Muscle of back (tissue), 13 donors: ENCODE measurements at places on chromosomes 12 and 14.

- no peak for DNase-seq
Measured at GRCh38 chr12:19988948-19989347, 379.4 kb upstream of the PDE3A start.

DNA sequence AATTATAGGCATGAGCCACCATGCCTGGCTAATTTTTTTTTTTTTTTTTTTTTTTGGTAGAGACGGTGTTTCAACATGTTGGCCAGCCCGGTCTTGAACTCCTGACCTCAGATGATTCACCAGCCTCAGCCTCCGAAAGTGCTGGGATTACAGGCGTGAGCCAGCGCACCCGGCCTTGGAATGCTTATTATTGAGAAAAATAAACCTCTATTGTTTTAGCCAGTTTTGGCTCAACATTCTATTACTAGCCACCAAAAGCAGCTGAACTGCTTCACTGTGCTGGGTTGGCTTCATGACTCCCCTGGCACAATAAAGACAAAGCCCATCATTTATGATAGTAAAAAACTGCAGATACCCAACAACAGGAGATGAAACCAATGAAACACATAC lies 93.5 kb upstream of the CEP83 start:
- no peak for DNase-seq

- peak; percentile 69 for DNase-seq
Measured at GRCh38 chr14:90903101-90903500, 86.9 kb upstream of the TTC7B start.

DNA sequence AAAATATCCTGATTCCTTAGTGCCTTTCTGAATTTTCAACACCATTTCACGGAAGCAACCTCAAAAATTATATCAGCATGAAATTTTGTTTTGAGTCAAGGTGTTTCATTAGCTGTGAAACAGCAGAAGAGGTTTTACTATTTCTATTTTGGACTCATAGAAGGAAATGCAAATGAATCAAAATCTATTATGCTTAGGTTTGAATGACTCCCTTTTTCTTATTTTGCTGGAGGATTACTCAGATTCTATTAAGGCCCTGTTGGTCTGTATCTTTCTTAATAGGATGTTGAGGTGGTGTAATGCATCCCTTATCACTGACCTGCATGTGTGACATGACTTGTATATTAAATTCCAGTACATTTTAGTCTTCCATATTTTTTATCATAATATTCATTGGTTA lies 165.8 kb downstream of the TMTC2 start:
- no peak for DNase-seq

DNA sequence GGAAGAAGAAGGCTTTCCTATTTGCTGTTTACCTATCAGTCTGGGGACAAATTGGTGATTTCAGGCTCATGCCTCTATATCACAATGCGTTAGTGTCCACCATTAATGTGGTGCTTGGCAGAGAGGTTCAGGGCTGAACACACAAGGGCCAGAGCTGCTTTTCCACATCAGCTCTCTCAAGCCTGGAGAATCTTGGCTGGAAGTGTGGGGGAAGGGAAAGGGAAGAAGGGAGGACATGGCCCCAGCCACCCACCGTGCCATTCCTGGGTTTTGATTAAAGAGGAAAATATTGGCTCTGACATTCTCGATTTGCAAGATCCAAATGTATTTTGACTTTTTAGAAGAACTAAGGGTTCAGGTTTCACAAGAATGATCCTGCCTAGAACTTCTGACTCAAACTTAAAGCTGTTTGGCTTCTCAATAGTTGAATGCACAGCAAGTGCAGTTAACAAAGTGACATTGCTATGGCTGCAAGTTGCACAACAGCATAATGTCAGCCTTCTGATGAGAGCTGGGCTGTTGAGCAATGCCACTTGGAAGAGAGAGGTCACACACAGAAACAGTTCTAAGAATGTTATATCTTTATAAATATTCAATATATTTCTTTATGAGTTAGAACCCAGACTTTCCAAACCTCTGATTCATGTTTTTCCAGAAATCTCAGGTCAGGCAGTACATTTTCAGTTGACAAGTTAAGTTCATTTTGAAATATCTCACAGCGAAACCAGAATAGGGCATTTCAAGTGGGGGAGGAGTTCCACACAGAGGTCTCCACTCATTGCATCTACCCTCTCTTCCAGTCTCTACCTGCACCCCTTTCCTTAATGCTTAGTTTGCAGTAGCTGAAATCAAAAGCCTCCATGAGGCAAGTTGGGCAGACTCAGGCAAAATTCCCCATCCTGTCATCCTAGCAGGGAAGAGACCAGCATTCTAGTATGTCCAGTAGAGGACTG lies 25.3 kb downstream of the IGF1 start:
- no peak for DNase-seq

- DNase-seq: no peak
Measured at GRCh38 chr12:14066021-14066420, 84.6 kb upstream of the GRIN2B start.

DNA sequence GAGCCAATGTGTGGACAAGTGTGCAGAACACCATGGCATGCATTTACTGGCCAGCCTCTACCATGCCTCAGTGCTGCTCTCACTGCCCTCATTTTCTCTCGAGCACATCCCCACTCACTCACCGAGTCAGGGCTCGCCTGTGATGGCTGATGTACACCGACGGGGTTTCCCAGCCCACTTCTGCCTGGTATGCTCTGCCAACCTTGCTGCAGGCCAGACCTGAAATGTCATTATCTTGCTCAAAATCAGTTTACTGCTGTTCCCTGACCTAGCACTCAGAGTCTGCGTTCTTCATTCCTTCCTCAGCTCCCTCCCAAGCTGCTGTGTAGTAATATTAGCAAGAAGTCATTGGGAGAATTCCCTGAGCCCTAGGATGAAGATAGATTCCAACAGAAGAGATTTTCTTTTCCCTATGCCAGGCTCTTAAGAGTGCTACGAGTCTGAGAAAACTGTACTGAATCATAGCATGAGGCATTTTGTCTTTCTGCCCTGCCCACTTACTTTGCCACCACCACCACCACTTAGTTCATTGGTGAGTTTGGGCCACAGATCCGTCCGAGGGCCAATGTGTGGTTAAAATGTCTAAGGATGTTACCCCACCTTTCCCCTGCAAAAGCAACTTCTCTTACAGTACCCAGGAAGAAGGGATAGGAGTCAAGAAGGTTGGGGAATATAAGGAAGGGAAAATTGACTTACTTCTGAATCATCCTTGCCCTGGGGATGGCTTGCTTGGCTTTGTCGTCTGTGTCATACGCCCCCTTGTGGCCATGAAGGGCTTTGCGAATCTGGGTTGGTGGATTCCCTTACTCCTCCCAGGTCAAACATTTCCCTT lies 51.0 kb downstream of the BMAL2 start:
- DNase-seq: peak; percentile 56

GRCh38 chr14:92040431-92041051 lies 682 bp upstream of the TRIP11 start:
- peak; percentile 15 for DNase-seq
